ENCODE measurements at places on chromosomes 16 and 17.

DNA sequence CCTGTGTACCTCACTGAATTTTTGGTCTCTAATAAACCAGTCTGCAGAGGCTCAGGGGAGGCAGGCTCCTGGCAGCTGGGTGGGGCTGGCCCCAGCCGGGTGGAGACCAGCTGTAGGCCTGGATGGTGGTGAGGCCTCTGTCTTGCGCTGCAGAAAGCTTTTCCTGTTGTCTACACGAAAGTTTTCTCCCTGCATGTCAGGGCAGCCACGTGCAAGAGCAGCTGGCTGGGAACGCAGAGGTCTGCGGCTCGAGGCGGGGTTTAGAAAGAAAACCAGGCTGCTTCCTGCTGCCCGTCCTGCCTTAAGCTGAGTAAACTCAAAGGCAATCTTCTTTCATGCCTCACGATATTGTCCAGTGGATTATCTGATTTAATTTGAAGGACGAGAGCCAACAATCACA is 2.4 kb downstream of the SERPINF1 start:
- DNase-seq = peak; percentile 16

GRCh38 chr17:5396612-5397011 is 22.9 kb downstream of the NUP88 start:
- DNase-seq = no peak

DNA sequence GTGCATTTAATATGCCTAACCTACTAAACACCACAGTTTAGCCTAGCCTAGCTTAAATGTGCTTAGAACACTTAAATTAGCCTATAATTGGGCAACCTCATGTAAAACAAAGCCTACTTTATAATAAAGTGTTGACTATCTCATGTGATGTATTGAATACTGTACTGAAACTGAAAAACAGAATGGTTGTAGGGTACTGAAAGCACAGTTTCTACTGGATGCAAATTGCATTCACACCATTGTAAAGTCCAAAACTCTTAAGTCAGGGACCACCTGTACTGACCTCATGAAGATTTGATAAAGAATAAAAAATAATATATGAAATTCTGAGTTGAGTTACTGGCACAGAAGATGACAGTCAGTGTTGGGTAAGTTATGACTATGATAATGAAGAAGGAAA is 625.4 kb upstream of the SOX9 start:
- DNase-seq = no peak

- no peak for DNase-seq
Observed at GRCh38 chr16:3878610-3879009, 1.9 kb downstream of the CREBBP start.

DNA sequence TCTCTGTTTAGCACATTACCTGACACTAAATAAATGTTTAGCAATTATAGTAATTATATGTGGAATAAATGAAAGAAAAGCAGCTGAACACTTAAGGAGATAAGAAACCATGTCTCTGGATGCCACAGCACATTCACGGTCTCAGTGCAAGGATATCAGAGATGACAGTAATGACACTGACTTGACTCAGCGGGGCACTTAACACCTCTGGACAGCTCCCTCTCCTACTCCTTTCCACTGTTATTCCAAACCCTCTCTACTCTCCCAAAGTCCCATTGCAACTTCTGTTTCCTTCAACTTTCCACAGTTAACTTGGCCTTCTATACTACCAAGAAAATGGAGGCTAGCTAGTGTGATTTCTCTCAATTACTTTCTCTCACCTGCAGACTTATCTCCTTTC is 93.0 kb upstream of the CORO6 start:
- no peak for DNase-seq

DNA sequence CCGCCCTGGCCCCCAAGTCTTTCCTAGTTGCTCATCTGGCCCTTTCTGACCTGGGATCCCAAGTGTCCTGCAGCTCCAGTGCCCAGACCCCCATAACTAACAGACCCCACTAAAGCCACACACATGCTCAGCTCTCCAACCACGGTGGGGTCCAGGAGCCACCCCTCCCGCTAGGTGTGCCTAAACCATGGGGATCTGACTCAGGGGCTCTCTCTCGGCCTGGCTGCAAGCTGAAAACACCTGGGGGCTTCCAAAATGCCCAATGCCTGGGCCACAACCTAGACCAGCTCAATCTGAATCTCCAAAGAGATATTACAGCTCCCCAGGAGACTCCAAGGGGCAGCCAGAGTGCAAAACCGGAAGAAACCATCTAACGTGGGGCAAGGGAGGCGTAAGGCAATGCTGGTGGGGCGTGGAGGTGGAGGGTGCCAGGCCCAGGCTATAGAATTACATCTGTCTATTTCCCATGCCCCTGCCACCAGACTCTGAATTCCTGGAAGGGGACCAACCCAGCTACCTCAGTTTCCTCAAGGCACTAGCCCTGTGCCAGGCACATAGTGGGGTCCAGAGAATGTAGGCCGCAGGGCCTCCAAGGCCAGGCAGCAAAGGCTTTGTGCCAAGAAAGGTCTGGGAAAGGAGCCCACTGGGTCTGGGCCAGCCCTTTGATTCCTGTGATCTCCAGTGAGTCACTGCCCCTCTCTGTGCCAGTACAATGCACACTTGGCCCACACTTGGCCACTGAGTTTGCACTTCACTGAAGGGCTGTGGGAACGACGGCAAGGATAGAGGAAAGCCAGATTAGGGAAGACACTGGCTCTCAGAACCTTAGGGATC is 3.3 kb downstream of the CD2BP2 start:
- no peak for DNase-seq

DNA sequence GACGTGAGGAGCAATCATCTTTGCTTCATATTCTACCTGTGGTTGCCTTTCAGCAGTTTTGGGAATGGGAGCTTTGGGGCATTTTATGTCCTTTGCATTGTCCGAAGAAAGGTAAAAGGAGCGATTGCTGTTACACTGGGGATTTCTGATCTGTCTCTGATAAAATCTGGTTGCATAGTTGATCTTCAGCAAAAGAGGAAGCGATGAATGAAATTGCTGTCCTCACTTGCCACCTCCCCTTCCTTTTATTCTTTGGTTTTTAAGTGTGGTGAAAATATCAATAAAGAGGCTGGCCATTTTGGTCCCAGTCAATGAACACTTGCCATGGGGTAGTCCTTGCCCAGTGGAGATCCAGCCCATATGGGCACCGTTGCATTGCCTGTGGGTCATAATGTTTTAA is 236.8 kb downstream of the MSI2 start:
- no peak for DNase-seq

GRCh38 chr16:87227296-87227951 is 89.8 kb downstream of the C16orf95 start:
- no peak for DNase-seq

DNA sequence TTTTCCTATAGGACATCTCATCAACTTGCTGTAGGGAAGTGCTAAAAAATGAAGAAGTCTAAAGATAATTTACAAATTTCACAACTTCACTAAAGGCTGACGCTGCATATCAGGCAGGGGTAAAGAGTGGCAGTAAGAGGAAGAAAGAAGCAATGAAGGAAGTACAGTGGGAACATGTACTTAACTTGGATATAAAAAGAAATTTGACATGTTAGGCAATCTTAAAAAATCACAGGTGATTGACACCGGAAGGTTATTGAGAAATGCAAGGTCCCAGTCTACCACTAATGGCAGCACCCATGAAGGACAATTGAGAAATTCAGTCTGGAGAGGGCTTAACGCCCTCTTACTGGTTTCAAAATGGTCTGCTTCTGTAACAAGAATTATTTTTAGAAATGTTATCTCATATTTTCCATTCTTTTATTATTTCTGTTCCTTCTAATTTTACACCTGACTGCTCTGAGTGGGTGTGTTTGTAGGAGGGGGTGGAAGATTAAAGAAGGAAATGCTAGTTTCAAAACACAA is 358.1 kb downstream of the KCNJ2 start:
- DNase-seq = no peak

DNA sequence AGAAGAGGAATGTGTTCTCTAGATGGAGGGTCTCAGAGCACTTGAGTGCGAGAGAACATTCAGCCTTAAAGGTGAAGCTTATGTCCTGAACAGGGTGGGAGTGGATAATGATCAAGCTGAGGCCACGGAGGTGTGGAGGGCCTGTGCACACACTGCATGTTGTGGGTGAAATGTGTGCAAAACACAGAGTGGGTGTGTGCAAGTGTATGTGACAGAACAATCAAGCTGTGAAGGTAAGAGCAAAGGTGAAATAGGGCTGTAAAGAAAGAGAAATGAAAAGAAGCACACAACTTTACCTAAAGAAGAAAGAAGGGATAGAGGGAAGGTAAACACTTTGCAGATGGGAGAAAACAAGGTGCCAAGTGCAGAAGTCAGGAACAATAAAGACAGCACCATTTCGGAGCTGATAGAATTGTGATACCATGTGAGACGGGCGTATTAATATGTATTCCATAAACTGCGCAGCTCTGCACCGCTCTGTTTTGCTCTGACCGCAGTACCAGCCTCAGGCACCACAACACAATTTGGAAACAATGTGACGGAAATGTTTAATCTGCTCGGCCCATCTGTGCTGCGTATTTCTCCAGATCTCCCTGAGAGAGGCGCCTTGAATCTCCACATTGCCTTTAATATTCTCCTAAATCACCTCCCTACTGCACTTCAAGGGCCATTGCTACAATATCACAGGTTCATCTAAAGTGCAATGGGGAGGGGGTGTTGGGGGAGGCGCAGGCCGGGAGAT is 40.6 kb downstream of the SNX11 start:
- no peak for DNase-seq

DNA sequence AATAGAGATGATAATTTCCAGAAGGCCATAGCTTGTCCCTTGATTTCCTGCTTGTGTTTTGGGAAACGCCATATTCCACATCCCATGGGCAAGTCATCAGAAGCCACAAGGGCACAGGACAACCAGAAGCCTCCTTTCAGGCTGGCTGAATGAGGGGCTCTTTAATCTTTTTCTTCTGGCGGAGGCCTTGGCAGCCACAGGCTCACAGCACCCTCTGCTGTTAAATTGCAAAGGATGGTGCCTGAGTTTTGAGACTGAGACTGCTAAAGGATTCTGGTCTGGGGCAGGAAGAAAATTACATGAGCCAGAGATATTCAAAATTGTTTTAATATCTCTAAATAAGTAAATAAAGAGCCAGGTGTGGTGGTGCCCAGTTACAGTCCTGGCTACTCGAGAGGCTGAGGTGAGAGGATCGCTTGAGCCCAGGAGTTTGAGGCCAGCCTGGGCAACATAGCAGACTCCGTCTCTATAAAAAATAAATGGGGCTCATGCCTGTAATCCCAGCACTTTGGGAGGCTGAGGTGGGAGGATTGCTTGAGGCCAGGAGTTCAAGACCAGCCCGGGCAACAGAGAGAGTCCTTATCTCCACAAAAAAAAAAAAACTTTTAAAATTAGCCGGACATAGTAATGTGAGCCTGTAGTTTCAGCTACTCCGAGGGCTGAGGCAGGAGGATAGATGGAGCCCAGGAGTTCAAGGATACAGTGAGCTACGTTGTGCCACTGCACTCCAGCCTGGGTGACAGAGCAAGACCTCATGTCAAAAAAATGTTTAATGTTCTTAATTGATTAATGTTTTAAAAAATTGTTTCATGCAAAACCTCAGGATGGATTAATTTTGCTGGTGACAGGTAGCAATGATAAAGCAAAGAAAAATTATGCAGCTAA is 26.3 kb downstream of the AARSD1 start:
- no peak for DNase-seq

GRCh38 chr17:49156256-49156655 is 23.7 kb downstream of the B4GALNT2 start:
- DNase-seq = no peak

DNA sequence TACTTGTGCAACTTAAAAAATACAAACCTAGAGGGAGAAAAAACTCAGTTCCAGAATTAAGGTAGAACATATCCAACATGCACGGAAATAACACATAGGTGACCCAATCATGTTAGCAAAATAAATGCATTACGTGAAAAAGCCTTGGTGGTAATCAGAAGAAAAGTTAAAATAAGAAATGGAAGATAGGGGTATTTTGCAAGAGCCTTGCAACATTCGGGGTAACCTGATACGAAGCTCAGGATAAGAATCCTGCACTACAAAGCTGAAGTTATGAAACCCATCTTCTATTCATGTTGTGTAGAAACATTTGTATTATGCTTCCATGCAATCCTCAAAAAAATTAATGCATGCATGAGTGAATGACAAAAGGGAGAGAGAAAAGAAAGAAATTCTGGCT is 33.1 kb downstream of the CHCT1 start:
- DNase-seq = no peak

DNA sequence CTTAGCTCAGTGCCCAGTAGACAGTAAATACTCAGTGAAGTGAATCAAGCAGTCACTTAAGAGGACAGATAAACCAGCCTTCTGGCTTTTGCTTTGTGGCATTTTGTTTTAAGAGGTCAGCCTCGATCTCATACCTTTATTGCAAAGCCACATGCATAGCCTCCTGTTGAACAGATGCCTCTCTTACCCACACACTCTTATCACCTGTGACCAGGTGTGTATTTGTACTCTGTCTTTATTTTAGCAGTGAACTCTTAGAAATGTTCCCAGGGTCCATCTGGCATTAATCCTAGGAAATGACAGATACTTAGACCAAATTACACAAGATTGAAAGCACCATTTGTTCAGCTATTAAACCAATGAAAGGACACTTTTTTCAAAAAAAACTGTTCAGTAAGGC is 1426.5 kb downstream of the CDH11 start:
- no peak for DNase-seq

- no peak for DNase-seq
Observed at GRCh38 chr16:19808061-19808641, 76.5 kb downstream of the GPRC5B start.

DNA sequence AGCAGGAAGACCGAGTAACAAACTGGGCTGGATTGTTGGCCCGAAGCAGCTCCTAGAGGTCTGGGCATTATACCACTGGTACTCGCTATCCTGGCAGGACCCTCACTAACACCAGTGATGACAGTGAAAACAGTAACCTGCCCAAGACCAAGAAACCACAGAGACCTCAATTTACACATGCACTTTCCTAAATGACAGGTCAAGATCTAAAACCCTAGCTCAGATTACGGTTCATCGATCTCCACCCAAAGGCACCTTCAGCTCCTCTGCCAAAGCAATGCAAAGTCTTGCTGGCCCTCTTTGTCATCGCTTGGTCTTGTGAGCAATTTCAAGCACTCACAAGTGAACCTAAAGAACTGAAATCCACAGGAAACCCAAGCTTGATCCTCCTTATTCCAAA is 1.5 kb downstream of the PIP4K2B start:
- no peak for DNase-seq

DNA sequence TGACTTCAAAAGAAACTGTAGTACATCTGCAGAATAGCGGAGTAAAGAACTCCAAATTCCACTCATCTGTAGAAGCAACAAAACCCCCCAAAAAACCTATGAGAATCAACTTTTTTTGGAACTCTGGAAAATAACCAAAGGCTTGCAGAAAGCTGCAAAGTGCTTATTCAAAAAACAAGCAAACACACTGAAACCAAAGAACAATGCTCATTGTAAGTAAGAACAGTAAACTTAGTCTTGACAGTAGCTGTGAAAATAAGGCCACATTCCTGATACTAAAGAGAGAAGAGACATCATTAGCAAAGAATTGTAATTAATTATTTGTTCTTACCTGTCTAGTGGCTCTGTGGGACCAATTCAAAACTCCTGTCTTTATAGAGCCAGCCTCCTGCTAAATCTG is 534.3 kb upstream of the C16orf82 start:
- no peak for DNase-seq

GRCh38 chr17:3590231-3590630 is 19.0 kb downstream of the TRPV1 start:
- no peak for DNase-seq

GRCh38 chr16:51057102-51057793 is 93.8 kb downstream of the SALL1 start:
- no peak for DNase-seq
